ENCODE measurements at places on chromosomes 2 and 18.

GRCh38 chr2:71330155-71330554, 1.4 kb upstream of the ZNF638 start:
- no peak for DNase-seq

DNA sequence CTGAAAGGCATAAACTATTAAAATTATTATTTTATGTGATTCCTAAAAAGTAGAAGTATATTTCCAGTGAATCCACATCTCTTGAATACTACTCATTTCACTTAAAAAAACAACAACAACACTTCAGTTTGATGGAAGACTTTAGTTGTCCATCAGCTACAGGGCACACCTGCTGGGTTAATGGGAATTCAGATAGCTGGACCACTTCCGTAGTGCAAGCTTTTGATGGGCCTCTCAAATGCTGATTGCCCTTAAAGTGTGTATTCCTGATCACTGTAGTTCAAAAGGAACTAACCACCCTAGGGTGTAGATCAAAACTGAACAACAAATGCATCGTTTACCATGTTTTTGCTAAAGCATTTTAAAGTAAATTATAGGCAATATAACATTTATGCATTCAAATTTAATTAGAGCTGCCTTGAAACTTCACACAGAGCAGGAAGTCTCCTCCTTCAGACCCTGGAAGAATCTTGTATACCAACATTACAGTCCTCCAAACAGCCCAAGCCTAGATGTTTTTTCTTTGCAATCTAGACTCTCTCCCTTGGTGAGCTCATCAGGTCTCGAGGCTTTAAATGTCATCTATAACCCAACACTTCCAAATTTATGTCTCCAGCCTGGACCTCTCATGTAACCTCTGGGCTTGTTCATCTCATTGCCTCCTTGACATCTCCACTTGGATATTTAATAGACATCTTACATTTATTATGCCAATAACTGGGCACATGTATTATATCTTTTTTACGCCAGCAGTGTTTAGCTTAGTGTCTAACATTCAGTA, 510.1 kb upstream of the SLC39A10 start:
- no peak for DNase-seq

- DNase-seq, result no peak
Observed at GRCh38 chr2:10360460-10360849, 57.8 kb downstream of the HPCAL1 start.

DNA sequence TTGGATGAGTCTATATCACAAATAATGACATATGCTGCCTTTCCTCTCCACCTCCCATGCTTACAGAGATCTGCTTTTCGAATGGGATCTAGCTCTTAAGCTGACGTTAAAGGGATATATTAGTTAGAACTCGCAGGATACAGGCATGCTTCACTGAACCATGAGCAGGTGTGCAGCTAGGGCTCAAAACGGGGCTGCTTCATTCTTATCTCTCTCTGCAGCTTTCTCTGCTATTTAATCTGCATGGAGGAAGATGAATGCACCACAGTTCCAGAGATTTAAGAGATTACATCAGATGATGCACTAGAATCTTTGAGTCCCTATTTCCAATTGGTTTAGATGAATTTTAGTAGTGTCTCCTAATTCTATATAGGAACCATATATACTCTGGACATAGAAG, 327.0 kb downstream of the RAD51AP2 start:
- DNase-seq, result no peak

- DNase-seq, result no peak
Observed at GRCh38 chr2:148234143-148234542, 213.3 kb downstream of the MBD5 start.

- no peak for DNase-seq
Observed at GRCh38 chr18:65946777-65947176, 196.0 kb downstream of the CDH7 start.

- DNase-seq, result no peak
Observed at GRCh38 chr2:127769587-127769986, 41.4 kb downstream of the WDR33 start.

- DNase-seq, result peak; percentile 2
Observed at GRCh38 chr2:235900631-235901030, 267.6 kb downstream of the GBX2 start.

DNA sequence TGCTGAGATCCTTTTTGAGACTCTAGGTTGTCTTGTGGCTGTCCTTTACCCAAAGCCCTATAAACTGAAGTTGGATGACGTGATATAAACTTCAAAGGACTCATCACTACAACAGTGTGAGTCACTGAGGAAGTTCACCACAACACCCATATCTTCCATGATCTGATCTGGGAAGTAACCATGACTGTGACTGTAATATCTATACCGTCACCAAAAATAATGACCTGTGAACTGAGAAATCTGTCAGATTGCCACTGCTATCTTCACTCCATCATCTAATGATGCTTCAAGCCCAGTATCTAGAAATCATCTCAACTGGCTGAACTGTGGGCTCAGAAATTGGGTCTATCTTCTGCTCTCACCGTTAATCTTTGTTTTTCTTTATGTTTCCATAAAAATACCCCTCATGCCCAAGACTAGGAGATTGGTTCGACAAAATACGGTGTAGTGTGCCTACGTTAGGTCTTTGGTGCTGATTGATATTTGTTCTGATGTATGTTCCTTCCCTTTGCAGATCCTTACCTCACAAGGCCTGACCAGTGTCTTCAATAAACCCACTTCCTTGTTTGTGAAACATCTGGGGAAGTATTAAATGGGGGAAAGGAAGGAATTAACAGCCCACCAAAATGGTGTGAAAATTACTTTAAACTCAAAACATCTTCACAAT, 78.2 kb downstream of the MYL12B start:
- DNase-seq, result peak; percentile 60

- peak; percentile 1 for DNase-seq
Observed at GRCh38 chr2:208501206-208501605, 94.6 kb downstream of the PTH2R start.

DNA sequence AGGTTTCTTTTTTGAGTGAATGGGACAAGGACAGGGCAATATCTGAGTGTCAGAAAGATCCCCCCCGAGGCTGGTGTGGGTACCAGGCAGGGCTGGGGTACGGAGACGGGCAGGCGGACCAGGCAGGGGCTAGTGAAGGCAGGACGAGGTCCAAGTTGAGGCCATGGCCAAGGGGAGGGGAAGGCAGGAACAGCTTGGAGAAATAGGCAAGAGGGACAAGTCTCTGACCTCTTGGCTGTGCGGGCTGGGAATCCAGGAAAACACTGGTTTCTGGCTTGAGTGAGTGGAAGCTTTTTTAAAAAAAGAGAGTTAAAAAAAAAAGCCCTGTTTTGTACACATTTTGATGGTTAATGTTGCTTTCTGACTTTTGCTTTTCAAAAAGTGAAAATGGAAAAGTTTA, 30.3 kb downstream of the ASAP2 start:
- no peak for DNase-seq

DNA sequence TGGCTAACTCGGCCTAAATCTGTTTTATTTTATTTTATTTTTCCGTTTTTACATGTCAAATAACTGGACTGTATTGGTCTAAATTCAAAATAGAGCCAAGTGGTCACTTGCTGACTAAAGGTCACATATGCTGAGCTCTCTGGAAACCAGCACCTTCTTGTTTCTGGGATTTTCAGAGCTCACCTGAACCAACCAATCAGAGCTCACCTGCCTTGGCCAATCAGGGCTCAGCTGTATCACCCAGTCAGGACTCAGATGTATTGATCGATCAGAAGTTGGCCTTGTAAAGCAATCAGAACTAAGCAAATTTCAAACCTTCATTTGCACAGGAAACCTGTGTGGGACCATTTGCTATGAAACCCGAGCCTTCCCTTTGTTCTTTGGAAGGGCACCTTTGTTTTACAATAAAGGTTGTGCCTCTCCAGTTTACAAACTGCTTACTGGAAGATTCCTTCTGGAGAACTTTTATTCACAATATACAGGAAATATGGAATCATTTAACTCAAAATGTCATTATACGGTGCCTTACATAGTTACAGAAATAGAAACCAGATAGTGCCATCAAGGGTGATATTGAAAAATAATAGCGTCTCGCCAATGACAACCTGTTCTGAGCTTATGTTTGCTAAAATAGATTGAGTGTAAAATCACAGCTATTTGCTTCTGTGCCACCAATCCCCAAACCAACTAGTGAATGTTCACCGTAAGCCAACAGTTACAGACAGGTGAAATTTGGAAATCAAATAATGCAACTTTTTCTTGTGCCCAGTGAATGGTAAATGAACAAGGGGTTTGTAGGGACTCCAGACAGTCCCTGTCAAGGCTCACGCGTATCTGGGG, 17.3 kb upstream of the PSD4 start:
- DNase-seq, result no peak
